ENCODE measurements at places on chromosomes 1 and 21.

- no peak for DNase-seq
These were observed 105.0 kb downstream of the LEPR start for GRCh38 chr1:65525266-65526048.

- no peak for DNase-seq
These were observed 65.4 kb downstream of the LUZP1 start for GRCh38 chr1:23103001-23103889.

DNA sequence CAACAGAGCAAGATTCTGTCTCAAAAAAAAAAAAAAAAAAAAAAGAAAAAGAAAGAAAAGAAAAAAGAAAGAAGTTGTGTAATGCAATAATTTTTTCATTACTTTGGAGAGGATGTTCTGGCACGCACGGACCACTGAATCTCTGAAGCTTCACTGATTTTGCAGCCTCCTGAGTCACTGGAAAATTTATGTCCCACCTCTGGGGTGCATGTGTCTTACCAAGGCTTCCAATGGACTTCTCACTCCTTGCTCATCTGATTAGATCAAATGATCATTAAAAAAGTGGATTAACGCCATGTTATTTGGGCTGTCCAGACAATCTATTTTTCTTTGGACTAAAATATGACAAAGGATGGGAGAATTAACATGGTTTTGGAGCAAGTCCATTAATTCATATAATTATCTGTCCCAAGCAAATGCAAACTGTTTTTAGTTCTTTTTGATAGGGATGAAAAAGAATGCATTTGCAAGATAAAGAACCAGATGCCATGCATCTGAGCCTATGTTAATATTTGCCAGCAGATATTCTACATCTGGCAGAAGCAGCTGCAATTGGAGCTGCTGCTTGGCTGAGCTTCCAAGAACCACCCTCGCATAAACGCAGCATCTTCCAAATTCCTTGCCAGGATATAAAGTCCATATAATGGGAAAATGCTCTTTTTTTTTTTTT, 10.1 kb upstream of the MAP1LC3C start:
- no peak for DNase-seq

DNA sequence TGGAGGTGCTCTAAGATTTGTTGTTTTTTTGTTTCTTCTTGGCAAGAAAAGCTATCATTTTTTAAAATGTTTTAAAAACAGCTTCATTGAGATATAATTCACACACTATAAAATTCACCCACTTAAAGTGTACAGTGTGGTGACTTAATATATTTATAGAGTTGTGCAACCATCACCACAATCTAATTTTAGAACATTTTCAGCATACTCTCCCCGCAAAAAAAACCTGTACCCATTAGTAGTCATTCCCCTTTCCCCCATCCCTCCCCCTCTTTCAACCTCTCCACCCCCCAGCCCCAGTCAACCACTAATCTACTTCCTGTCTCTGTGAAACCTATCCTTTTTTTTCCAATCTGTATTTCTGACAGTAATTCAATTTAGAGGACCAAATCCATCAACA, 30.6 kb downstream of the ZC3H11B start:
- DNase-seq = no peak

- DNase-seq = no peak
These were observed 343.4 kb upstream of the USP24 start for GRCh38 chr1:55558515-55558914.

Data from NCI-H1092 treated with DMSO at 0.1 percent for 48 hours (cell line).